ENCODE measurements at places on chromosomes 4 and X.
A peak's percentile ranks its signal among the peaks of the same experiment; 100 is the strongest.

DNA sequence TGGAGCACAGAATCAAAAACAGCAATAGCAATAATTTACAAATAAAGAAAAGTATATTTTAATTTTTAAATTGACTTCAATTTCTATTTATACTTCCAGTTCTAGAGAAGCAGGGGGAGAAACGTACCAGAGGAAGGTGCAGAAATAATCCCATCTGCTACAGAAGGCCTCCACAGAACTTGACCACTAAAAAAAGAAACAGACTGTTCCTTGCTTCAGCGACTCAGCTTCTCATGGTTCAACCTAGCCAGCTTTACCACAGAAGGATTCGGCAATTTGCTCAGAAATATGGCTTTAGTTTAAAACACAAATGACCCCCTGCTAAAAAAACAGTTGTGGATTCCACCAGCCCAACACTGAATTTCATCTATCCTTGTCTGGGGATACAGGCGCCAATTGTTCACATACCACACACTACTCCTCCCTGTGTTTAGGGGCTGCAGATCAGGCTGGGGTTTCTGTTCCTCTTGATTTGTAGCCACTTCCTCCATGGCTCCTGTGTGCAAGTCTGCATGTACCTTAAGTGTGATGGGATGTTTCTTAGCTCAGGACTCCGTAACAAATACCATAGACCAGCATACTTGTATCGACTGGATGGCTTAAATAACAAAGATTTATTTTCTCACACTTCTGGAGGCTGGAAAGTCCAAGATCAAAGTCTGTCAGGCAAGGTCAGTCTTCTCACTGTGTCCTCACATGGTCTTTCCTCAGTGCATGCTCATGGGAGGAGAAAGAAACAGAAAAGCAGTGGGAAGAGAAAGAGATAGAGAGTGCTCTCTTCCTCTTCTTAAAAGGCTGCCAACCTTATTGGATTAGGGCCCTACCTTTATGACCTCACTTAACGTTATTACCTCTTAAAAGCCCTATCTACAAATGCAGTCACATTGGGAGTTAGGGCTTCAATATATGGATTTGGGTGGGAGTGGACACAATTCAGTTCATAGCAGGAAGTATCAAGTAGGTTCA is 79.1 kb downstream of the AMOT start:
- DNase-seq = no peak

DNA sequence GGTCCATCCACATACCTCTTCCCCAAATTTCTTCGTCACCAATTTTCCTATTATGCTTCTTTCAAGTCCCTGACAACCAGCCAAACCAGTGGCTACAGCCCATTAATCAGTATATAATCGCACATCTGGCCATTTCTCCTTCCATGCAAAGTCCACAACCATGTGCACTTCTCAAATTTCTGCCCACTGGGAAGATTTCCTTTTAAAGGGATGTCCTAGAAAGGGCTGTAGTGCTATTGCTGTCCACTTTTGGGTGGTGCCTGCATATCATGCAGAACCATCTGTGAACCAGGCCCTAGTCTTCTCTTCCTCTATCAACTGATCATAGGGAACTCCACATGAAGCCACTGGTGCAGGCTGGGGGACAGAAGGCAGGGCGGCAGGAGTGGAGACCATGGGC is 55.2 kb upstream of the MID1IP1 start:
- DNase-seq = no peak

DNA sequence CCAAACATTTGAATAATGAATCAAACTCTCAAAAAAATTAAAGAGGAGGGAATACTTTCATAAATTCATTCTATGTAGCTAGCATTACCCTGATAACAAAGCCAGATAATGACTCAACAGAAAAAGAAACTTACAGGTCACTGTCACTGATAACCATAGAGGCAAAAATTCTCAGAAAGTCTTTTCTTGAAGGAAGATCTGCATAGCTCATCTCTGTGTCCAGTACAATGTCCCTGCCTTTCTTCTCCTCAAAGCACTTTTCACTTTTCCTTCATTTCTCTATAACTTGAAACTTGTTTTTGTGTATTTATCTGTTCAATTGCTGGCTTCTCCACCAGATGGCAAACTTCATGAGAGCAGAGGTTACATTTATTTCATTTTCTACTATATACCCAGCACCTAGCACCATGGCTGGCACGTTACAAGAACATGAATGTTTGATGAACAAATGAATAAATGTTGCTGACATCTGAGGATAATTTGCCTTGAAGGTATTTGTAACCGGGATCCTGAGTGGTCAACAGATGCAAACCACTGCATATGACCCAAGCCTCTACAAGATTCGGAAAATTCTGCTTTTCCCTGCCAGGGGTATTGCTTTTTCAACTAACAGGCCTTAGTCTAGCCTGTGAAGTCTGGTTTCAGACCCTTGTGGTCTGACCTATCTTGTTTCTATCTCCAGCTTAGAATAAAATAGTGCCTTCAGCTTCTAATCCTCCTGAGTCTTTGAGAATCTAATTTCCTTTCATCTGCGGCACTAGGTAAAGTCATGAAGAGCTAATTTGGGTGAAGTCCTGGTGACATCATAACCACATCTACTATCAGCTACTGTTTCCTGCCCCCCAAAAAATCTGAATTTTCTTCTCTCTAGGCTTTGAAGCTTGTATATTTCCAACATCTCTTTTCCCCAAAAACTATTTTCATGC is 52.5 kb upstream of the ANTXR2 start:
- DNase-seq = peak; percentile 11

DNA sequence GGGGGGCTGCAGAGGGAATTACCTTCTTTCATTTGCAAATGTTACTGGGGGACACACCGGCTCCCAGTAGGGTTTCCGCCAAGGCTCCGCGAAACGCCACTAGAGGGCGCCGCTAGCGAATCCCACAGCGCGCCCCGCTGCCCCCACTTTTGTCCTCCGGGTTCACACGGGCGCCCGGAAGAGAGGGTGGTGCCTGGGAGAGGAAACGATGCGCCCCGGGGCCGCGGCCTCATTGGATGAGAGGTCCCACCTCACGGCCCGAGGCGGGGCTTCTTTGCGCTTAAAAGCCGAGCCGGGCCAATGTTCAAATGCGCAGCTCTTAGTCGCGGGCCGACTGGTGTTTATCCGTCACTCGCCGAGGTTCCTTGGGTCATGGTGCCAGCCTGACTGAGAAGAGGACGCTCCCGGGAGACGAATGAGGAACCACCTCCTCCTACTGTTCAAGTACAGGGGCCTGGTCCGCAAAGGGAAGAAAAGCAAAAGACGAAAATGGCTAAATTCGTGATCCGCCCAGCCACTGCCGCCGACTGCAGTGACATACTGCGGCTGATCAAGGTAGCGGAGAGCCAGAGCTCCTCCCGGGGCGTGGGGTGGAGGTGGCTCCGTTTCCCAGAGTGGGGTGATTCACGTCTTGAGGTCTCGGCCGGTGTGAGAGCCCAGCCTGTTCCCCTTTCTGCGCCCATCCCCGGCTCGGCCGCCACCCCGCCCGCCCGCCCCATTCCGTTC is at the start of gene SAT1:
Gene SAT1, plus strand, starts transcription at position 311 of the 726 bp plus-strand sequence. Its CDS starts 179 bp downstream, at position 490.
- DNase-seq = peak; percentile 91

- no peak for DNase-seq
Observed at GRCh38 chr4:67820903-67821302, 62.9 kb downstream of the TMPRSS11D start.
